Activated CD8-positive, alpha-beta T cell treated with anti-CD3 and anti-CD28 coated beads, Interleukin-2, amount 10 ng/mL, durations not matched to agents 7 days and 5 days (primary cell): ENCODE measurements at places on chromosomes 11 and 22. TPM values are rescaled to one million over a fixed set of nuclear protein-coding genes. Genes with fewer than 3 reads are reported as not detected.

- H3K27ac ChIP-seq = no peak overlapping the region
- H3K27me3 ChIP-seq = no peaks in the 10 kb centered on the region
These were observed 37.7 kb downstream of the NTM start for GRCh38 chr11:131408025-131408640.

GRCh38 chr11:128714881-128715280 is 21.0 kb downstream of the FLI1 start:
- H3K4me3 ChIP-seq = no peak overlapping the region

ZNF202 gene
- total RNA-seq = 13.6 TPM

DNA sequence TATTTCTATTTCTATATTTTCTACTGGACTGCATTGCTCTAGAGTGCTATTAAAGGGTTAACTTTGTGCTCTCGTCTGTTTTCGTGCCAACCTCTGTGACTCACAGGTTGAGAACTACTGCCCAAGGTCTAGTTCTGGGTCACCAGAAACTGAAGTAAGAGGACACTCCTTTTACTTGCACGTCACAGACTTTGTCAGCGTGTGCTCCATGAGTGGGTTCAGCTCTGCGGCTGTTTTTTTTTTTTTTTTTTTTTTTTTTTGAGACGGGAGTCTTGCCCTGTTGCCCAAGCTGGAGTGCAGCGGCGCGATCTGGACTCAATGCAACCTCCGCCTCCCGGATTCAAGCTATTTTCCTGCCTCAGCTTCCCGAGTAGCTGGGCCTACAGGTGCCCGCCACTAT is 49.8 kb downstream of the CLMP start:
- no peaks in the 10 kb centered on the region for H3K36me3 ChIP-seq
- H3K4me1 ChIP-seq = no peaks in the 10 kb centered on the region

APOL6 gene
- 62.3 TPM for total RNA-seq

USP2 gene
- total RNA-seq = 0.68 TPM
